NCI-H510A treated with DMSO at 0.1 percent for 48 hours (cell line): ENCODE measurements at places on chromosomes 4 and X.
A peak's percentile ranks its signal among the peaks of the same experiment; 100 is the strongest.

DNA sequence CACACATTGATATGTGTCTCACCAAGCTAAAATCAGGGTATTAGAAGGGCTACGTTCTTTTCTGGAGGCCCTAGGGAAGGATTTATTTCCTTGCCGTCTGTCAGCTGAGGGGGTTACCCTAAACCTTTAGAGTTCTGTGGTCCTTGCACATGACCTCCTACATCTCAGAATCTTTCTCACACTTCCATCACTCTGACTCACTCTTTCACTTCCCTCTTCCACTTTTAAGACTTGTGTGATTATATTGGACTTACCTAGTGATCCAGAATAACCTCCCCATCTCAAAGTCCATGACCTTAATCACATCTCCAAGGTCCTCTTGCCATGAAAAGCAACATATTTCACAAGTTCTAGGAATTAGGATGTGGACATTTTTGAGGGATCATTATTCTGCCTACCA lies 53.6 kb upstream of the FUNDC1 start:
- no peak for DNase-seq

DNA sequence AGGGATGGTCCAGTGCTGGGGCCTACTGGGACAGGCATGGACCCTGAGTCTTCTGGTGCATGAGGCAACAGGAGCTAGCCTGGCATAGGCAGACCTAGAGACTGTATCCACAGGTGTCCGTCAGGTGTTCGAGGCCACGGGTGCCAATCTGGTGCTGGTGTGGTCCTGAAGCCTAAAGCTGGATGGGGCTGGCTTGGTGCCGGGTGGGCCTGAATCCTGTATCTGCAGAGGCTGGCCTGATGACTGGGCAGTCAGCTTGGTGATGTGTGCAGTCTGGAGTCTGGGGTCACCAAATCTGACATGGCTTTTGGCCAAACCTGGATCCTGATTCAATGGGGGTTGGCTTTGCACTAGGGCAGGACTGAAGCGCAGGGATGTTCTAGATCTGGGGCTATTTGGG lies 269.8 kb upstream of the GRIA3 start:
- no peak for DNase-seq

- no peak for DNase-seq
Measured at GRCh38 chr4:120399826-120400225, 333.2 kb upstream of the MAD2L1 start.

DNA sequence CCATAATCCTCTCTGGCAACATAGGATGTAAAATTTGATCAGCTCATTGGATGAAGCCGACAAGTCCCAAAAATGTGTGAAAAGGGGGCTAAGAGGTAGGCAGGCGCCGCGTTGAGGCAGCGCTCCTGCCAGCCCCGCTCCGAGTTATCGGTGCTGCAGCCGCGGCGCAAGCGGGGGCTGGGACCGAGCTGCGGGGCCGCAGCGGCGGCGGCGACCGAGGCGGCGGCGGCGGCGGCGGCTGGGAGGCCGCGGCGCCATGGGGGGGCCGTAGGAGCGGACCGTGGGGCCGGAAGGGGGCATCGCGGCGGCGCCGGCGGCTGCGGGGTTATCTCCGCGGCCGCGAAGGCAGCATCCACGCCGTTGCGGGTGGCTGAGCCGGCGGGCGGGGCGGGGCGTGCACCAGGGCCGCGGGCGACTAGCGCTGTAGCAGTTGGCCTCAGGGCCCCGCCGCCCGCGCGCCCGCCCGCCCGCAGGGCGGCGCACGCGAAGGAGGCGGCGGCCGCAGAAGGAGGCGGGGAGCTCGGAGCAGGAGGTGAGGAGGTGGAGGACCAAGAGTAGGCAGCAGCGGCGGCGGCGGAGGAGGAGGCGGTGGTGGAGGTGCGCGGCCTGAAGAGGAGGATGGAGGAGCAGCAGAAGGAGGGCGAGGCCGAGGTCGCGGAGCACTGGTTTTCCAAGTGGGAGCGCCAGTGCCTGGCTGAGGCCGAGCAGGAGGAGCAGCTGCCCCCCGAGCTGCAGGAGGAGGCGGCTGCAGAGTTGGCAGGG lies 126.0 kb upstream of the CXorf66 start:
- DNase-seq: no peak

DNA sequence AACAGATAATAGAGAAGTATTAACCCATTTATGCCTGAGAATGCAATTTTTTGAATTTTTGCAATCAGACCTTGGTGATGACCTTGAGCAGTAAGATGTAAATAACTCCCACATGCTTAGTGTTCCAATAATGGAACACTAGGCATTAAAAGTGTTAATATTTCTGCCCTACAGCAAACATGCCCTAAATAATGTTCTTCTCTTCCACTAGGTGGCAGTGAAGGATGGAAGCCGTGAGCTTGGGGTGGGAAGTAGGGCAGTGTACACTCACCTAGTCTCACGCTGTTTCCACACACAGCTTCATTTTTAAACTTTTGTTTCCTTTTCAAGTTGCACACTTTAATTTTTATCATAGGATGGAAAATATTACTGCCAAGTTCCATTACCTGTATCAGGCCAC lies 613.1 kb upstream of the HS3ST1 start:
- DNase-seq: no peak

- DNase-seq: no peak
Measured at GRCh38 chr4:171534391-171534790, 278.8 kb upstream of the GALNTL6 start.

- DNase-seq: peak; percentile 70
Measured at GRCh38 chrX:15336023-15336413, 695 bp upstream of the PIGA start.

- DNase-seq: no peak
Measured at GRCh38 chrX:46311581-46312120, 233.6 kb downstream of the ZNF674 start.

DNA sequence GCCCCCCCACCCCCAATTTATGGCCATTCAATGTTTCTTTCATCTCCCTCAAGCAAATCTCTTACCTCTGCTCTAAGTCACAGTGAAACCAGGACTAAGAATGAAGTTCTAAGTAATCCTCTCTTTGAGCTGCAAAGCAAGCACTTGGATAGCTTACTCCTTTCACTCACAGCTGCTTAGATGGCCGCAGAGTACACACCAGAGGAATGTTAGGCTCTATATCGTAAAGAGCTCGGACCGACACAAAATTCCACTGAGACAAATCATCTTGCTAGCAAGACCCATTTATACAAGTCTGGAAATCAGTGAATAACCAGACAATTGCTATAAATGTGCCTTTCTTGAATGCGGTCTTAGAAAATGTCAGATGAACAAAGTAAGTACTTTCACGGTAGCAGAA lies 135.0 kb downstream of the IDS start:
- no peak for DNase-seq

- no peak for DNase-seq
Measured at GRCh38 chrX:39939678-39940077, 158.1 kb downstream of the BCOR start.

- DNase-seq: no peak
Measured at GRCh38 chr4:79756140-79756895, 316.7 kb downstream of the ANTXR2 start.

DNA sequence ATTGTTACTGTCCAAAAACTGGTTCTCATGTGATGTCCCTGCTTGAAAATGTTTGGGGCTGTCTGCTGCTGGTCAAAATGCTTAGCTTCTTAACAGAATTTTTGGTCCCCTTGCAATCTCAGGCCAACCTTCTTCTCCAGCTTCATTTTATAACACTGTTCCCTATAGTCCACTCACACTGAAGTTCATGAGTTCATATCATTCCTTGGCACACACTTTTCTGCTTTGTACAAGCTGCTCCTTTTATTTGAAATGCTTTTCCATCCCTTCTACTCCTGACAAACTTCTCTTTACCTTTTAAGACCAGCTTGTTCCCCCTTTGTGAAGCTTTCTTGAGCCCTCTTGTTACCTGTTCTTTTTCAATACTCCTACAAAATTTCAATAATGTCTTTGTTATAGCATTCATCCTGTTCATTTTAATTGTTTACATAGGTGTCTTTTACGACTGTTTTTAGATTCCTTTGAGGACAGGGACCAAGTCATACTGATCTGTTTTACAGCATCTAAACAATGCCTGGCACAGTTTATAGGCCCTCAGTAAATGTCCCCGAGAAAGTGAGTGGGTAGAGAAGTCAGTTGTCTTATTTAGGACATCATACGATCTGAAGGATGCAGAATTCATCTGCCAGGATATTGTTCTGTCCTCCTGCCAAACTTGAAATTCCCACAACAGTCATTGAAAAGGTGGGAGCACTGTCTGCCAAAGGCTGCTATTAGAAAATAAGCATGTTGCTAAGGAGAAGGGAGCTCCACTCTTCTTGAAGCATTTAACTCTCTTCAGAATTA lies 134.4 kb upstream of the BMPR1B start:
- DNase-seq: no peak

DNA sequence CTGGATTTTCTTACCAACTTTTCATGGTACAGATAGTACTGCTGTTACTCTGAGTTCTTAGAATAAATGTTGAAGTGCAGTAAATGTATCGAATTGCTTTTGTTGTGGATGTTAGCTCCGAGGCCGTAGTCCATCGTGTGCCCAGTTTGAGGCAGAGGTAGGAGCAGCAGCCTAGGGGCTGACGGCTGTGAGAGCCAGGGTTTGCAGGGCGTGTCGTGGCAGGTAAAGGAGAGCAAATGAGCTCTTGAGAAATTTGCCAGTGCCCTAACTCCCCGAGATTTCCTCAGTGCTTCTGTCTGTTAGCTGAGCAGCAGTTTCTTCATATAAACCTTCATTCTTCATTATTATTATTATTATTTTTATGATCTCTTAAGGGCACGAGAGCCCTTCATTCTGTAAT lies 21.6 kb downstream of the PRIMPOL start:
- no peak for DNase-seq

- DNase-seq: no peak
Measured at GRCh38 chrX:14591976-14592375, 62.6 kb downstream of the GLRA2 start.

DNA sequence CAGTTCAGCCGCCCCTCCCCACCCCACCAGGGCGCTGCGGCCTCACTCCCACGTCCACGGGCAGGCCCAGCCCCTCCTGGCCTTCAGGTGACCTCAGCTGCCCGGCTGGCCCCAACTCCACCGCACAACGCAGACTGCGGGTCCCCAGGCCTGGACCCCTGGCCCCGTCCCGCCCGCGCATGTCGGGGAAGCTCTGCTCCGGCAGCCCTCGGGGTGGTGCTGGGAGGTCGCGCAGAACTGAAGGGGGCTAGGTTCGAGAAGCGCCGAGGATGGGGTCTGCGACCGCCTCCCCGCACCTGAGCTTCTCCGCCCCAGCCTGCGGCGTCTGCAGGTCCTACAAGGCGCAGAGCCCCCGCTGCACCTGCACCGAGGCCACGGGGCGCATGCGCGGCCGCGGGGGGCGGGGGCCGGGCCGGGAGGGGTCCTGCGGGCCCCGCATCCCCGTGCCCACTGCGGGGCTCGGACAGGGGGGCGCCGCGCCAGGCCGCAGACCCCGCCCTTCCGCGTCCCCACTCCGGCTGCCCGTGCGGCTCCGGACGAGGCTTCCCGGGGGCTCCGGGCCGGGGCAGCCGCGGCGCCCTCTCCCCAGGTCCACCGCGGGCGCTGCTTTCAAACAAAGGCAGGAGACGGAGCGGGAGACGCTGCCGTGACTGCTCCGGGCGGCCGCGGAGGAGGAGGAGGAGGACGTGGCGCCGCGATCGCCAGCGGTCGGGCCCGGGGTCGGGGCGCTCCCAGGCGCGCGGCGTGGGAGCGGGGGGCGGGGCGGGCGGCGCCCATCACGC lies 672 bp upstream of the NAT8L start:
- no peak for DNase-seq
